ENCODE measurements at places on chromosomes 7 and 10. TPM values are rescaled to one million over a fixed set of nuclear protein-coding genes. Genes with fewer than 3 reads are reported as not detected.

DNA sequence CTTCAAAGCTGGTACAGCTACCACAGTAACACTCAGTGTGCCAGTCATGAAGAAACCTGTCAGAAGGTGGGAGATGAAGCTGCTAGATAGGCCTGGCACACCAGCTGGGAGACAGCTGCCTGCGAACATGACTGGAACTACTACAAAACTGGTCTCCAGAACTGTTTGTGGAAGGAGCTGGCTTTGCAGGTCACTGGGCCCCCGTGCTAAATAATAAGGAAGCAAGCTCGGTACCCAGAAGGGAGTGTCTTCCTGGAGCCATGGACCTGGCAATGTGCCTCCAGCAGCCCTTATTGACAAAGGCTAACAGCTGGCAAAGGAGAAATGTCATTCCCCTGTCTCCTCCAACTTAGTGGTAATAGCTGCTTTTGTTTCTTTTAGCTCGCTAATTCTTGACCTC lies 1217.6 kb upstream of the LRRN3 start:
- DNase-seq: no peak

DNA sequence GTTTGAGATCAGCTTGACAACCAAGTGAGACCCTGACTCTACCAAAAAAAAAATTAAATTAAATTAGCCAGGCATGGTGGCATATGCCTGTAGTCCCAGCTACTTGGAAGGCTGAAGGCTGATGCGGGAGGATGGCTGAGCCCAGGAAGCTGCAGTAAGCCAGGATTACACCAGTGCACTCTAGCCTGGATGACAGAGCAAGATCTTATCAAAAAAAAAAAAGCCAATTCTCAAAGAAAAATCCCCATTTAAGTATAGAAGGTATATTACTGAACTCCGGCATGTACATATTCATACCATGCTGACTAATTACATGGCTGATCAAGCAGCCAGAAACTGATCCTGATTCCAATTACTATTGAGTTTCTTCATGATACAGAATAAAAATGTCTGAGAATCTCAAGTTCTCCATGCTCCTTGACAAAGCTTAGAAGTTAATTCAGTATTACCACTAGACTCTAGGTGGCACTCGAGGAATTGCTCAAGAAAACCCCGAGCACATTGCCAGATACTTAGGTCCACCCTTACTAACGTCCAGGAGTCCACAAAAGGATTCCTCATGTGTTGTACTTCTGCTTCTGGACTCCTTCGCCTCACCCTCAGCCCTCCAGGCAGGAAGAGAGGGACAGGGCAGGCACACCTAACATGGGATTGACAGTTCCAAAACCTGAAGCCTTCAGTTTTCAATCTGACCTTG lies 148.9 kb downstream of the PARD3 start:
- DNase-seq: no peak

DNA sequence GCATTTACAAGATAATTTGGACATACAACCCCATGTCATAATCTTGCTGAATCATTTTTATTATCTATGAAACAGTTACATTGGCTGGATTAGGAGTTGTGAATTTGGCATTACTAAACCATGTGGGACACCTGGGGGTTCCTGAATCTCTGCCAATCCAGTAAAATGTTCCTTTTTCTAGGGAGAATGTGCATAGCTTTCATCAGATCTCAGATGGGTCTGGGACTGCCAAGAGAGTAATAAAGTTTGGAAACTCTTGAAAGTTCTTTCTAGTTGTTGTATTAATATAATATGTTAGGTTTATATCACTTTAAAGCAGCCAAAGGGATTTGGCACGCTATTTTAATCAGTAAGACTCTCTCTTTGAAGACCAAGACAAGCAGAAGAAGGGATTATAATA lies 62.7 kb downstream of the SEMA3E start:
- DNase-seq: no peak

GRCh38 chr10:77501846-77502261 lies 135.8 kb downstream of the KCNMA1 start:
- DNase-seq: no peak

DPYSL4 gene
- 2.1 TPM for polyA plus RNA-seq
